Caco-2 (cell line): ENCODE measurements at places on chromosomes 6 and 20. TPM values are rescaled to one million over a fixed set of nuclear protein-coding genes. Genes with fewer than 3 reads are reported as not detected.

DNA sequence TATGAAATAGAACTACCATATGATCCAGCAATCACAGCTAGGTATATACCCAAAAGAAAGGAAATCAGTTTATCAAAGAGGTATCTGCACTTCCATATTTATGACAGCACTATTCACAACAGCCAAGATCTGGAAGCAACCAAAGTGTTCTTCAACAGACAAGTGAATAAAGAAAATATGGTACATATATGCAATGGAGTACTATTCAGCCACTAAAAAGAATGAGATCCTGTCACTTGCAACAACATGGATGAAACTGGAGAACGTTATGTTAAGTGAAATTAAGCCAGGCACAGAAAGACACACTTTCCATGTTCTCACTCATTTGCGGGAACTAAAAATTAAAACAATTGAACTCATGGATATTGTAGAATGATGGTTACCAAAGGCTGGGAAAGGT is 15.3 kb downstream of the PCNA start:
- no peak overlapping the region for H3K4me3 ChIP-seq
- no peaks in the 10 kb centered on the region for H3K4me1 ChIP-seq
- H3K36me3 ChIP-seq, result peaks cover 1% of the 10 kb centered on the region
- no peak overlapping the region for H3K27ac ChIP-seq

The ELOVL4 gene
- 0.56 and 0.68 TPM in 2 replicates for total RNA-seq

DNA sequence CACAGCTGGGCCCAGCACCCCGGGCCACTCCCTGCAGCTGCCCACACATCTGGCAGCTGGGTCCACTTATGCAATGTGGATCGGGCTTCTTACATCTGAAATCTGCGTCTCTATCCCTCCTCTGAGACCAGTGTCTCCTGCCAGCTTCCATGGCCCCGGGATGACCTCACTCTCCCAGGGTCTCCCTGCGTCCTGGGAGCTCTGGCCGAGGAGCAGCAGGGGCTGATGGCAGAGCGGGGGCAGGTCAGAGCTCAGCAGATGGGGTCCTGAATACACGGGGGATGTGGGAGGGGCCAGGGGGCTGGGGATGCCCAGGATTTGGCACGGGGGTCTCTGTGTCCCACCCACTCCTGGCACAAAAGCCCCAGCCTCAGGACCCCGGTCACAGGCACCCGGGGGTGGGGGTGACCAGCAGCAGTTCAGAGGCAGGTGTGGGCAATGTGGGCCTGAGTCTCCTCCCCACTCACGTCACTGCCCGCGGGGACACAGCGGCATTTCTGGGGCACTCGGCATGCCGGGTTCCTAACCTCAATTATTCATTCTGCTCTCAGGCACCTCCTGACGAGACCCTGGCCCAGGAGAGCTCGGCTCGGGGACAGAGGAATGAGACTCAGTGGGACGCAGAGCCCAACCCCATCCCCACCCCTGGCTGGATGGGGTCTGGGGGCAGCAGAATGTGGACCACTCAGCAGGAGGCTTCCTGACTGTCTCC is 16.4 kb downstream of the CHRNA4 start:
- DNase-seq, result no peak
- no peak overlapping the region for H3K27ac ChIP-seq
- H3K36me3 ChIP-seq, result no peaks in the 10 kb centered on the region

DNA sequence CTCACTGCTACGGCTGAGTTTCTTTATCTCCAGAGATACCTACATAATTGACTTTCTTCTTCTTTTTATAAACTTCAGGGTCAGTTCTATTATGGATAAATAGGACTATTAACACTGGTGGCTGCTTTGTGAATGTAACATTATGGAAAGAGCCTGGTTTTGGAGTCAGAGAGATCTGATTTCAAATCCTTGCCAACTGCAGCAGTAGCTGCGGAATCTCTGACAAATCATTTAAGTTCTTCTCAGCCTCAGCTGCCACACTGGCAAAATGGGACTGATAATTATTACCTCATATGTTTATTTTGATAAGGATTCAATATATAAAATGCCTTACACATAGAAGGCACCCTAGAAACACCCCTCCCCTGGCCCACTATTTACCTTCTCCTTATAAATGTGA is 160.5 kb downstream of the BACH2 start:
- H3K4me1 ChIP-seq, result no peaks in the 10 kb centered on the region
- H3K36me3 ChIP-seq, result no peaks in the 10 kb centered on the region
- H3K27me3 ChIP-seq, result no peaks in the 10 kb centered on the region
- H3K27ac ChIP-seq, result no peak overlapping the region
- no peak overlapping the region for H3K4me3 ChIP-seq

GRCh38 chr20:63048516-63049190 is 41.9 kb upstream of the BHLHE23 start:
- H3K4me1 ChIP-seq, result peaks cover 11% of the 10 kb centered on the region
- H3K4me3 ChIP-seq, result no peak overlapping the region
- DNase-seq, result peak; percentile 44
- no peaks in the 10 kb centered on the region for H3K27me3 ChIP-seq

The FNDC11 gene
- total RNA-seq, result 0.39 TPM in 1 of 2 replicates, not detected in the other

DNA sequence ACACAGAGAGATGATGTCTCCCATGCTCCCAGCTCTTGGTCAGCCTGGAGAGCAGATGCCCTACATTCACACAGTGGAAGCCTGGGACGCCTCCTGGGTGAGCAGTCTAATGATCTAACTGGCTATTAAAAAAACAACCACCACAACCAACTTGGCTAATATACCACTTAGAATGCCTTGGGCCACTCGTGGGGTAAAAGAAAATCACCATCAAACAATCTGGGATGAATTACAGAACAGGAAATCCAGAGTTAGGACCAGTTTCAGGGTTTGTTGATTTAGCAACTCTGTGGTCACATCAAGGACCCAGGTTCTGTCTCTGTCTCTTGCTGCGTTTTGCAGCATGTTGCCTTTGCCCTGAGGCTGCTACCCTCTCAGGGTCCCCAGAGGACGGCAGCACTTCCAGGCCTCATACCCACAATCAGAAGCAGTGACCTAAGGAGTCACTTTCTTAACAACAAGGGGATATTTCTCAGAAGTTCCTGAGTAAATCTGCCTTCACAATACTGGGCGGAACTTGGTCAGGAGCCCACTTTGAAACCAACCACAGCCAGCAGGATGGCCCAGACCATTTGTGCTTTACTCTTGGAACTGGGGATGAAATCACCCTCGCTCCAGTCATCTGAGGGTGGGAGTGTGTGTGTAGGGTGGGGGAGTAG is 118.7 kb downstream of the CLIC5 start:
- no peaks in the 10 kb centered on the region for H3K4me1 ChIP-seq
- no peak overlapping the region for H3K27ac ChIP-seq
- no peak for DNase-seq
- H3K27me3 ChIP-seq, result no peaks in the 10 kb centered on the region

- DNase-seq, result no peak
- H3K4me1 ChIP-seq, result peaks cover 59% of the 10 kb centered on the region
- H3K4me3 ChIP-seq, result no peak overlapping the region
- no peak overlapping the region for H3K27ac ChIP-seq
Observed at GRCh38 chr6:54874349-54875048, 27.9 kb downstream of the FAM83B start.

DNA sequence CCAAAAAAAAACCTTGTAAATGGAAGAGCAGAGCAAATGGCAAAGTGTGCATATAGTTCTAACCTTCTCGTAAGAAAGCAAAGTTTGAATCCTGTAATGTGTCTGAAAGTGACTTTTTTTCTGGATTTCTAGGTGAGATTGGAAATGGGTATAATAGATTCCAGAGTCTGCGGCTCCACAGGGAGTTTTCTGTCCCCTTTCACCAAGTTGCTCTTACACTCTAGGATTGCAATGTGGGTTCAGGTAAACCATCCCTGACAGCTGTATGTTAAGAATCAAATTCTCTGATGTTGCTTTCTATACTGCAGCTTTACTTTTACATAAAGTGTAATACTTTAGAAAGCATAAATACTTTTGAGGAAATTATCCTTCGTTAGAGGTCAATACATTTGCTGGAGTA is 260.1 kb downstream of the PRL start:
- peak overlapping the region; percentile 73 for H3K27ac ChIP-seq
- H3K36me3 ChIP-seq, result no peaks in the 10 kb centered on the region
- no peak overlapping the region for H3K4me3 ChIP-seq
- DNase-seq, result no peak
- no peaks in the 10 kb centered on the region for H3K27me3 ChIP-seq

DNA sequence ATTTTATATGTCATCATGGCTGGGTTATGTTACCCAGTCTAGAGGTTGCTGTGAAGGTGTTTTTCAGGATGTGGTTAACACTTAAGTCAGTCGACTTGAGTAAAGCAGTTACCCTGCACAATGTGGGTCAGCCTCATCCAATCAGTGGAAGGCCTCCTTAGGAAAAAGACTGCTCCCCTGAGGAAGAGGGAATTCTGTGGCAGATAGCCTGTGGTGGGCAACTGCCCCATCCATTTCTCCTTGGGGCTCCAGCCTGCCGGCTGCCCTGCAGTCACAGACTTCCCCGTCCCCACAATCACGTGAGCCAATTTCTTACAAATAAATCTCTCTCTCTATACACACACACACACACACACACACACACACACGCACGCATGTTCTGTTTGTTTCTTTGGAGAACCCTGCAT is 34.5 kb upstream of the MPC1 start:
- H3K4me3 ChIP-seq, result no peak overlapping the region
- no peak for DNase-seq
- no peaks in the 10 kb centered on the region for H3K36me3 ChIP-seq
- H3K27ac ChIP-seq, result no peak overlapping the region
- H3K4me1 ChIP-seq, result peaks cover 6% of the 10 kb centered on the region; the same call in 1 of the 2 replicates
- H3K27me3 ChIP-seq, result peaks cover 1% of the 10 kb centered on the region; the same call in 1 of the 2 replicates

The VWA7 gene
- total RNA-seq, result 0.61 and 1.5 TPM in 2 replicates

GRCh38 chr6:169529931-169530751 is 171.7 kb downstream of the WDR27 start:
- H3K27me3 ChIP-seq, result no peaks in the 10 kb centered on the region
- H3K4me1 ChIP-seq, result no peaks in the 10 kb centered on the region

DNA sequence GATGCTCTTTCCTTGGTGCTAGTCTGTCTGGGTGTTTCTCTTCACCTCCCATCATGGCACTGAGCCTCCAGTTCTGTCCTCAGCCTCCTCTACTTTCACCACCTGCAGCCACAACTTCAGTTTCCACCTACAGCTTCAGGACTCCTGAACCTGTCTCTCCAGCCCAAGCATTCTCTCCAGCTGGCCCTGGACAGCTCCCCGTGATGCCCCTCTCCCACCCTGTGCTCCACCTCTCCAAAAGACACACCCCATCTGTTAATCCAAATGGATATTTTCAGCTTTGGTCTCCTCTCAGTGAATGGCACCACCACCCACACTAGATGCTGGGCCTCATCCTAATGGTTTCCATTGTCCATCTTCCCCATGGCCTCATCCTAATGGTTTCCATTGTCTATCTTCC is 79.5 kb upstream of the NEDD9 start:
- no peaks in the 10 kb centered on the region for H3K27me3 ChIP-seq
- no peak overlapping the region for H3K4me3 ChIP-seq
- 0 out of 2 replicates have a peak, but pooled peaks cover 8% of the 10 kb centered on the region for H3K4me1 ChIP-seq
- no peaks in the 10 kb centered on the region for H3K36me3 ChIP-seq
- DNase-seq, result no peak

The FOXA2 gene
- 38.7 and 43.6 TPM in 2 replicates for total RNA-seq

DNA sequence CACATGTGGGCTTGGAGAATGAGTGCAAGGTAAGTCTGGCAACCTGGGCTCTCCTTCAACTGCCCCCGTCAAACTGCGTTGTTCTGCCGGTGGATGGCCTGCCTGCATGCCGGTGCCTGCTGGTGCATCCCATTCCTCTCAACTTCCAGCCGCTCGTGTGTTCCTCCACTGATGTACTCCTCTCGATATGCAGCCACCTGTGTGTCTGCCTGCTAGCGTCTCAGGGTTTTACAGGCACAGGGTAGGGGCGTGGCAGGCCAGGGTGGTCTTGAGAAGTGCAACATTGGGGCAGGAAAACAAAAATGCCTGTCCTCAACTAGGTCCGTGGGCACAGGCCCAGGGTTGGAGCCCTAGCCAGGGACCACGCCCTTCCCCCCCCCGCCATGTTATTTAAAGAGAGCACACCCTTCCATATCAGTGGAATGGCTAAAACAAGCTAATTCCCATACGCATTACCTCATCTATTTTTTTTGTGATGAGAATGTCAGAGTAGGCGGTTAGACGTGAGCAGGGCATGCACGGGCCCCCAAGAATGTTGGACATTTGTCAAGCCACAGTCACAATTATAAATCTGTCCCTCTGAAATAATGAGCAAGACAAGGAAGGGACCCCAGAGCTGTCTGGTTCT is 33.2 kb downstream of the SERPINB6 start:
- peak overlapping the region; percentile 79 for H3K27ac ChIP-seq
- DNase-seq, result no peak
- peaks cover 32% of the 10 kb centered on the region for H3K4me1 ChIP-seq

GRCh38 chr6:52662031-52662430 is 8.9 kb upstream of the TMEM14A start:
- H3K36me3 ChIP-seq, result no peaks in the 10 kb centered on the region; the same call in 1 of the 2 replicates
- no peak for DNase-seq
- no peak overlapping the region for H3K4me3 ChIP-seq
- H3K27me3 ChIP-seq, result no peaks in the 10 kb centered on the region
- H3K4me1 ChIP-seq, result no peaks in the 10 kb centered on the region

The TMEM181 gene
- 25.7 and 26.7 TPM in 2 replicates for total RNA-seq

DNA sequence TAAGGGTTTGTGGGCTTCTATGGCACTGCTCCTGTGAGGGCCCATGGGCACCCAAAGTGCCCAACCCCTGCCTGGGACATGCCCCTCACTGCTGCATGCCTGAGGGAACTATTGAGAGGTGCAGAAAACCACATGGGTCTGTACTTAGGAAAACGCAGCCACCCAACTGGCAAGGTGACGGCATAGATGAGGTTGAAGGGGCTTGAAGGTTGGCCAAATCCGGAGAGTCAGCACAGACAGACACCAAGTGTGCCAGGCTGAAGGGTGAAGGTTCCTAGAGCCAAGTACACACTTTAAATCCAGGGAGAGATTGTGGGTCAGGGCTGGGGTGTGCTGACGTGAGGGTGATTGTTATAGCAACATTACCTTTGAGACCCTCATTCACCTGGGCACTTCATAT is 6.2 kb downstream of the BANF2 start:
- H3K27ac ChIP-seq, result peak overlapping the region; percentile 90
- DNase-seq, result no peak
- no peak overlapping the region for H3K4me3 ChIP-seq
- peaks cover 73% of the 10 kb centered on the region for H3K4me1 ChIP-seq
- H3K36me3 ChIP-seq, result no peaks in the 10 kb centered on the region
- H3K27me3 ChIP-seq, result no peaks in the 10 kb centered on the region

The CGAS gene
- total RNA-seq, result 23.8 and 24.8 TPM in 2 replicates
